ENCODE measurements at places on chromosomes 3 and 15. TPM values are rescaled to one million over a fixed set of nuclear protein-coding genes. Genes with fewer than 3 reads are reported as not detected.

CDHR4 gene
- total RNA-seq: not detected

EBLN2 gene
- 3.8 TPM for total RNA-seq

HCN4 gene
- not detected for total RNA-seq

PSMD2 gene
- total RNA-seq: 91.6 TPM

TP63 gene
- total RNA-seq: 0.15 TPM

SLCO2A1 gene
- 0.71 TPM for total RNA-seq

FRMD4B gene
- 9.2 TPM for total RNA-seq

LRTM1 gene
- total RNA-seq: not detected

ACAN gene
- total RNA-seq: not detected

UBA7 gene
- 39.1 TPM for total RNA-seq

CFAP20DC gene
- 0.67 TPM for total RNA-seq

ROPN1 gene
- not detected for total RNA-seq

GOLGA8J gene
- total RNA-seq: 0.23 TPM

COL6A5 gene
- not detected for total RNA-seq

OXTR gene
- 0.06 TPM for total RNA-seq

CPNE4 gene
- not detected for total RNA-seq

TM4SF18 gene
- 3.2 TPM for total RNA-seq

GBE1 gene
- 62.8 TPM for total RNA-seq

TLR9 gene
- total RNA-seq: 0.24 TPM

RLBP1 gene
- total RNA-seq: not detected

SNX22 gene
- 1.8 TPM for total RNA-seq

BLM gene
- total RNA-seq: 0.28 TPM

PATL2 gene
- total RNA-seq: 0.74 TPM

ANKRD63 gene
- total RNA-seq: 0.24 TPM
